ENCODE measurements at places on chromosomes 2 and 18. TPM values are rescaled to one million over a fixed set of nuclear protein-coding genes. Genes with fewer than 3 reads are reported as not detected.

- no peak for DNase-seq
Measured at GRCh38 chr2:216092646-216093045, 10.9 kb downstream of the TMEM169 start.

DNA sequence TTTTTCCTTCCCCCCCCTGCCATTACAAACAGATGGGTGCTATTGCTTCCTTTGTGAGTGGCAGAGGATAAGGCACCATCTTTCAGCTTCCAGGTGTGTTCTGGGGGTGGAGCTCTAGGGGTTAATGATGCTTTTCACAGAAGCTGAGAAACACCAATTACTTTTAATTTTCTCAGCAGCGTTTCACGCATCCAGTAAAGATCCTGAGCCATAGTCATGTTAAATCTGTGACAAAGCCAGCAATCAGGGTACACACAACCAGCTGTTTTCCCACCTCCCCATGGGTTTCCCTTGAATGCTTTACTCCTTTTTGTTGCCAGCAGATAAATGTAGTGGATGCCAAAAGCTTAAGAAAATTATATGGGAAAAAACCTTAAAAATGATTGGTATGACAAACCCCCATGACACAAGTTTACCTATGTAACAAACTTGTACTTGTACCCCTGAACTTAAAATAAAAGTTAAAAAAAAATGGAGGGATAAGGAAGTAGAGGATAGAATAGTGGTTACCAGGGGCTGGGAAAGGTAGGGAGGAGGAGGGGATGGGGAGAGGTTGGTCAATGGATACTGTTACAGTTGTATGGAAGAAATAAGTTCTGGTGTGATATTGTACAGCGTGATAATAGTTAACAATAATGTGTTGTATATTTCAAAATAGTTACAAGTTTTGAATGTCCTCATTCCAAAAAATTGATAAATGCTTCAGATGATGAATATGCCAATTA, 70.0 kb downstream of the ACOXL start:
- no peak for DNase-seq

The NEUROD1 gene
- not detected for total RNA-seq

GRCh38 chr18:23573626-23574431, 12.5 kb downstream of the NPC1 start:
- DNase-seq: peak; percentile 80

- no peak for DNase-seq
Measured at GRCh38 chr2:189425676-189426075, 15.6 kb upstream of the WDR75 start.

GRCh38 chr18:35282353-35282752, 7.7 kb downstream of the ZSCAN30 start:
- DNase-seq: peak; percentile 91

GRCh38 chr2:233446606-233447305, 92.5 kb downstream of the DGKD start:
- no peak for DNase-seq

DNA sequence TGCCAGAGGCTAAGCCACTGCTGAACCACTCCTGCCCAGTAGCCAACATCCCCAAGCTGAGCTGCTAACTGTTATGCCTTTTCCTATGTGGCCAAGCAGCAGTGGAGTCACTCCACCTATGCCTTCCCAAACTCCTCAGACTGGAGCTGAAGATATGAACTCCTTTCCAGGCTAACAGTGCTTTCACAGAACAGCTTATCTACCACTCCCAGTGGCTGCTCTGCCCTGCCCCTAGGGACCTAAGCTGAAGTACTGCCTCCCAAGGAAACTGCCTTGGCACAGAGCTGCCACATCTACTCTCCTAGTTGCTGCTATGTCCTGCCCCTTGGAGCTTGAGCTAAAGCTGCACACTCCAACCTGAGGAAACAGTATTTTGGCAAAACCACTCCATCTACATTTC, 275.9 kb downstream of the RBM43 start:
- no peak for DNase-seq

DNA sequence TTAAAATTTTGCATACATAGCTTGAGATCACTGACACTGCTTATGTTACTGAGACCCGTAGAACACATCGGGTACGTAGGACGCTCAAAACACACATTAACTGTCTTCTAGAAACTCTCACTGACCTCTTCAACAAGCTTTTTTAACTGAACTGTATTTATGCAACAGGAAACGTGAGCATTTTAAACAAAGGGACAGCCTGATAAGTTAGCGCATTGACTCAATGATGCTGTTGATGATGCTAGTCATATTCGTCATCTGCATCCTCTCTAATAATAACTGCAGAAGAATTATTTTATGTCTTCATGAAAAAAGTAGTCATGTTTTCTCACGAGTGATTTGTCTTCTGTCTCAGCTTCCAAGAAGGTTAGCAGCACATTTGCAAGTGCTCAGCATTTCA, 824.0 kb downstream of the DCDC2C start:
- no peak for DNase-seq

DNA sequence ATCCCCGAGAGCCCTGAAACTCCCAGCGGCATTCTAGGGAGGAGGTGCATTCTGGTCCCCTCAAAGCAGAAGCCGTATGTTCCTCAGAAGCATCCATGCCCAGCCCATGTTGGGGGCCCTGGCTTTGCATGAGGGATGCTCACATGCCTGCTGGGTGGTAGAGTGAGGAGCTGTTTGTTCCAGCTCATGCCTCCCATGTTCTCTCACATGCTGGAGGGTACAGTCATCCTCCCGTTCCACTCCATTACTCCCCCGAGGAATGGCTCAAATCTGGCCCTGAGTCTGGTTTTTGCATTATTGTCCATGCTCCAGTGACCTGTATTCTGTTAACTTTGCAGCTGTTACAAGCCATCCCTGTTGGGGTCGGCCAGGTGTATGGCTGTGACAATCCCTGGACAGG, 24.1 kb downstream of the SLC14A2 start:
- DNase-seq: no peak

The CXCR1 gene
- not detected for total RNA-seq

DNA sequence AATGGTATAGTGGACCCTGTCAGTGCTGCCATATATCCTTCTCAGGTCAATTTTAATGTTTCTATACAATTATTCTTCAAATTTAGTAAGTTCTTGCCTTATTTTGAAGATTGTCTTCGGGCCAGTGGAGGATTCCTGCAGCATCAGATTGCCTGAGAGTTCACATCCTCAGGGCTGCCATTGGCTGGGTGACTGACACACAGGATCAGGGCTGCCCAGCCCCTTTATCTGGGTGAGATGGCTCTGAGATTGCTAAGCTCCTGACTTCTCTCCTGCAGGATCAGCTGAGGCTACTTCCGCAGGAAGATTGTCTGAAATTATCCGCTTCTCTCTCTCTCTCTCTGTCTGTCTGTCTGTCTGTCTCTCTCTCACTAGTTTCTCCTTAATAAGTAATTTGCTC, 567.4 kb downstream of the TSN start:
- no peak for DNase-seq

The ANKRD12 gene
- 9.2 TPM for total RNA-seq

DNA sequence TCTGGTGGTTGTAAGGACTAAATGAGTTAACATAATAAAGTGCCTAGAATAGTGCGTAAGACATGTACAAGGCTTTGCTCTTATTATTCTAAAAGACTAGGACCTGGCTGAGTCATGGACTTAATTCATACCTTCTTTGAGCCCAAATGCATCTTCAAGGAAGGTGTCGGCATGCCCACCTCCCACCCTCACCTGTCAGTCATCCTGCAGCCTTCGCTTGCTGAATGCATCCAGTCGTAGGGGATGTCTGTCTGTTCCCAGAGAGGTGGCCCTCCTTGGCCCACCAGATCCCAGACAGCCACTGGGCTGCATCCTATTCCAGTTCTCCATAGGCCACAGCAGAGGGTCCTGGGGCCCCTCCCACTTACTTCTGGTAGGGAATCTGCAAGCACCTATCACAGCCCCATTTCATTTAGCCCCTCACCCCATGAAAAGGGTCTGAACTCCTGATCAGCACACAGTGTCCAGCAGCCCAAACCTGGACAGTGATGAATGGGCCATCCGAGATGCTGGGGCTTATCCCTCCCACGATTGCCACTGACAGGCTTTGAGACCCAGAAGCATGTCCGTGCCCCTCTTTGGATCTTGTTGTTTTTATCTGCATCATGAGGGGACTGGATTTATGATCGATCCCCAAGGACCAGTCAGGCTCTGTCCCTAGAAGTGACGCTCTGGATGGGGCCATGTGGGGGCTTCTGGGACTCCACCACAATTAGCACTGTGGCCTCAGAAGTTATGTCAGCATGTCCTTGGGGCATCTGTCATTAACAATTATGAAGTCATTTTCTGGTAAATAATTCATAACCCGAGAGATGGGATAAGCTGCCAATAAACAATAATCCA, 101.1 kb downstream of the KLHL29 start:
- no peak for DNase-seq

DNA sequence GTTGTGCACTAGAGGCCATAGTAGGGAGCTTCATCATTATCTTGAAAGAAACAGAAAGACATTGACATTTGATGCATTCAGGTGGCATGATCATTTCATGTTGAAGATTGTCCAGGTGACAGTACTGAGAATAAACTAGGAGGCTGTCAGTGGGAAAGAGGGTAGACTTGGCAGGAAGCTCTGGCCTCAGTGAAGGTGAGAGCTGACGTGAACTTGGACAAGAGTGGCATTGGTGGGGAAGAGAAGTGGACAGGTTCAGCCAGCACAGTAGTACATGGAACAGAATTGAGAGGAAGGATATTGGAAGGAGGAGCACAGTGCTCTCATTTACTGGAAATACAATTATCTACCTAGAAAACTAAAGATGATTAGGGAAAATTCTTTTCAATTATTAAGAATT, 245.2 kb downstream of the CYRIA start:
- DNase-seq: no peak

The GCG gene
- not detected for total RNA-seq

- DNase-seq: peak; percentile 99
Measured at GRCh38 chr2:20438334-20439192, 8.3 kb upstream of the RHOB start.

DNA sequence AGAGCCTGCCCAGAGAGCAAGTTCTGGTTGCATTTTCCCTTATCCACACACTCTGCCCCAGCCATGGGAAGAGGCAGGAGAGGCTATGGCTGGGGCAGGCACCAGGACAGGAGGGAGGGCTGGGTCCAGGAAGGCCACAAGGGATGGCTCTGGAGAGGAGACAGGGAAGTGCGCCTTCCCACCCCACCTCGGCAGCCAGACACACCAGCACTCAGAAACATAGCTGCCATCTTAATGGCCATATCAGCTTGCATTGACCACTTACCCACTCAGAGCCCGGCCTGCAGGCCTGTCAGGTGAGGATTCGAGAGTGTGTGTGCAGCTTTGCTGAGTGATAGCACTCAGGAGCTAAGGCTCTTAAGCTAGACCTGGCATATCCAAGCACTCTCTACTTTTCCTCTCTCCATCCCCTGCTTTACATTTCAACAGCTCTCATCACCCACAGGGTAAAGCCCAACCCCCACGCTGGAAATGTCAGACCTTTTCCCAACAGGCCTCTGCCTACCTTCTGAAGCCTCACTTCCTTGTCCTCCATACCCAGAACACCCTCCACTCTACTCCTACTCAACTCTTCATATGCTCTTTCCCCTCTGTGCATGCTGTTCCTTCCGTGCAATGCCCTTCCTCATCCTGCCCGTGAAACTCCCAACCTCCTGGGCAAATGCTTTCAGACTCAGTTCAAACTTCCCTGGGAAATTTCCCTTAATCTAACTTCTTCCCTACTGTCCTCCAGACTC, 147.9 kb downstream of the TNS1 start:
- no peak for DNase-seq

The WDR75 gene
- 42.5 TPM for total RNA-seq

- DNase-seq: no peak
Measured at GRCh38 chr2:10521356-10522169, 73.4 kb upstream of the ODC1 start.

The CTNNA2 gene
- total RNA-seq: not detected

GRCh38 chr2:197090742-197091367, 164.3 kb upstream of the PGAP1 start:
- DNase-seq: no peak

The LIMS1 gene
- 62.1 TPM for total RNA-seq

DNA sequence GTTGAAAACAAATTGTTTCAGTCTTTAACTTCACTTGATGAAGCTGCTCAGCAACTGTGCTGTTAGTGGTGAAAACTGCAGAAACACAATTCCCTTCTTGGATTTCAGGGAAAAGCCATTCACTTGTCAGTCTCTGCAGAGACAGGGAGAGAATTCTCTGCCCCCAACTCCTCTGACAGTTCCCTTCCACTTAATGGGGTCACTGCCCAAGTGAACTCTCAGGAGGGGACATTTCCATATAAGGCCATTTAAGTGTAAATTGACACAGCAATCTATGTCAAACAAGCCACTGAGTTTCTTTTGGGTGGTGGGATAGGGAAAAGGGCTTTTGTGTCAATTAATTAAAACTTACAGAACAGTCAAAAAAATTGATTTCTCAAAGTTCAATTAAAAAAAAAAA, 51.4 kb upstream of the DNER start:
- no peak for DNase-seq

The GPBAR1 gene
- under 0.01 TPM for total RNA-seq

The DYNC2LI1 gene
- 8.2 TPM for total RNA-seq

DNA sequence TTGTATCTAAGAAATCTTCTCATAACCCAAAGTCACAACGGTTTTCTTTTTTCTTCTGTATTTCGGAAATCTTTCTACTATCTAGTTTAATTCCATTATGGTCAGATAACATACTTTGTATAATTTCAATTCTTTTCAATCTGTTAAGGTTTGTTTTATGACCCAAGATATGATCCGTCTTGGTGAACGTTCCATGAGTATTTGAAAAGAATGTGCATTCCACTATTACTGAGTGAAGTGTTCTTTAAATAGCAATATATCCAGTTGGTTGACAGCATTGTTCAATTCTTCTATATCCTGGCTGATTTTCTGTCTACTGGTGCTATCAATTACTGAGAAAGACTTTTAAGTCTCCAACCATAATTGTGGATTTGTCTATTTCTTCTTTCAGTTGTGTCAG, 414.5 kb downstream of the TNS1 start:
- no peak for DNase-seq

- no peak for DNase-seq
Measured at GRCh38 chr2:58428096-58429013, 187.2 kb upstream of the FANCL start.

GRCh38 chr2:217445723-217446122, 557.1 kb downstream of the TNS1 start:
- no peak for DNase-seq

DNA sequence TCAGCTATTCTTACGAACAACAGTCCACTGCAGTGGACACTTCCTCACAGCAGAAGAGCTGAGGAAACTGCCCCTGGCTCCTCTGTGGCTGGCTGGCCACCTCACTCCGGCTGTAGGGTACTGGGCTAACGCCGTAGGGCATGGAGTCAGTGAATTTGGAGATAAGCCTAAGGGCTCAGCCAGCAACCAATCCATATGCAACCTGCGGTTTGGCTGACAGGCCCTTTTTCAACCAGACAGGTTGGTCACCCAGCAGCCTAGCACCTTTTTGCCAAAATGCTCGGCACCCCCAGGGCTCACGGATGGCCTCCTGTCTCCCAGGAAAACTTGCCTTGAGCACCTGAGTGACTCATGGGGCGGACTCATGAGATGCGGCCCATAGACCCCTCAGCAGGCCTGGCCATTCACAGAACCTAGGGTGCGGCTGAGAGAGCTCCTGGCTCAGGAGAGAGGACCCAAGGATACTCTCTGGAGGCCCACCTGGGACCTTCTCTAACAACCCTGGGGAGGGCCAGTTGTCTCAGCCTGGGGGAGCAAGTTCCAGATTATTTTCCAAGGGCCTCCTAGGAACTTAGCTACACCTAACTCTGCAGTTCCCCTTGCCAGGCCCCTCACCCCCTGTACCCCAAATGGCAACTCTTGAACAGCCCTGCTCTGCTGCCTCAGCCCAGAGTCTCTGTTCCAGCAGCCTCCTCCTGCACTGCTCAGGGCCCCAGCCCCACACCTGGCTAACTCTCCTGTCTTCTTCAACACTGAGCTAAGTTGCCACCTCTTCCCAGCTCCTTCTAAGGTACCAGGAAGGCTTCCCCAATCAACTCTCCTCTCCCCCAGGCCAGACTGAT, 252.1 kb downstream of the CYP26B1 start:
- no peak for DNase-seq

All from bronchial epithelial cell (primary cell).